ENCODE measurements at places on chromosomes 12 and 14.

DNA sequence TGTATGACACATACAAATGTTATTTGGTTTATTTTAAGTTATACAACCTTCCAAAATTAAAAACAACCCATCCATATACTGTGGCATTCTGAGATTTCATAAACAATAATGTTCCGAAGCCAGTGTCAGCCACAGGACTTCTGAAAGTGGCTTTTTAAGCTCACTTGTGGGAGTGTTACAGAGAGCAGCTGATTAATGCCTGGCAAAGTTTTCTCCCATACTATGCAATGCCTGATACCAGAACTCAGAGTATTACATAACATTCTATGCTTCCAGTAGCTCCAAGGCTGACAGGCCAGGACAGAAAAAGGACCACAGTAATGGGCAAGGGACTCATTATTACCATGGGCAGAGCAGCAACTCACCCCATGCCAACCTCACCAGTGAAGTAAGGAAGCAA, 29.3 kb downstream of the NELL2 start:
- no peak for DNase-seq

DNA sequence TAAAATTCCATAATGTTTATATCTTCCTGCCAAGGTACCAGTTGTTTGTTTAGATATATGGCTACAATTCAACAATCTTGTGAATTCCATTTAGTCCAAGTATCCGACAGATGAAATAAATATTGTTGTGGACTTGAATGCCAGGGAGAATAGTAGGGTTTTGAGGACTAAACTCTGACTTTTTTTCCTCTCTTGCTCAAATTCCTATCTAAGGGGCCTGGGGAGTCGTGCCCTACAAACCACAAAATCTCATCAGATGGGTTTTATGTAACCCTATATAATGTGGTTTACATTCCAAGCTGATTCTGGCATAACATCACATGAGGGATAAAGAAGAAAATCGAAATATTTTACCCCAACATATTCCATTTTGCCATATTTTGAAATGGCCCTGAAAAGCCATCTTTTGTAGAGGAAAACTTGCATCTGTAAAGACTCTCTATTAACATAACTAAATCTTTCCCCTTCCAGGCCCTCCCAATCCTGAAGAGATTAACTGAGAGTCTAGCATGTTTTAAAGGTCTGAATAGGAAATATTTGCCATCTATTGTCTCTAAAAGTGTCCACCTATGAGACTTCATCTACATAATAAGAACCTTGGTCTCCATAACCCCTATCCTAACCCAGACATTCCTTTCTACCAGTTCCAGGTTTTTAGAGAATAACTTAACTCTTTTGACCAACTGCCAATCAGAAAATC, 184.7 kb upstream of the KITLG start:
- no peak for DNase-seq

DNA sequence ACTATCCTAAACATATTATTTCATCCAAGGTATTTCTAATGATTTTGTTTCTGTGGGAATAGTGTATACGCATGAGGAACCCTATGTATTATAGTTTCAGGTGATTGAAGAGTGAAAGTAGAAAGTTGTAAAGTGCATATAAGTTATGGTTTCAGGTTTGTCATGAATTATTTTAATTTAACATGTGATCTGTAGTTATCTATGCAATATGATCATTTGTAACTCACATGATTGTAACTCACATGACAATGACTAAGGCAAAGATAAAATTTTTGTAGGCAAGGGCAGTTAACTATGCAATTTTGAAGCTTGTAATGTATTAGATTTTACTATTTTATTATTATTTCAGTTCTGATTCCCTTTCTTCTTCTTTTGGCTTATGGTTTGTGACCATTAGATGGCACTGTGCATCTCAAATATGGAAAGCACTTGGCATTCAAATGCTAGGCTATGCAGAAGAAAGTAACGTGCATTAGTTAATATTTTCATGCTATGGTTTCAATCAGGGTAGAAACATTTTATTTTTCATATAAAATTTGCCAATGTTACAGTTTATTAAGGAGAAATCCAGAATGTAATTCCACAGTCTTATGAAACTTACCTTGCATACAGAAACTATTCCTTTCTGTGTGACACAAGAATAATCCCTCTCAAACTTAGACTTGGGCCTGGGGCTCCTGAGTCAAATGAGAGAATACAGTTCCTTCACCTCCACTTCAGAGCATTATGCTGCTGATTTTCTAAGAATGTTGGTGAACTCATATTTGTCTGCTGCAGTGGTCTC, 15.8 kb upstream of the TMEM30B start:
- no peak for DNase-seq

DNA sequence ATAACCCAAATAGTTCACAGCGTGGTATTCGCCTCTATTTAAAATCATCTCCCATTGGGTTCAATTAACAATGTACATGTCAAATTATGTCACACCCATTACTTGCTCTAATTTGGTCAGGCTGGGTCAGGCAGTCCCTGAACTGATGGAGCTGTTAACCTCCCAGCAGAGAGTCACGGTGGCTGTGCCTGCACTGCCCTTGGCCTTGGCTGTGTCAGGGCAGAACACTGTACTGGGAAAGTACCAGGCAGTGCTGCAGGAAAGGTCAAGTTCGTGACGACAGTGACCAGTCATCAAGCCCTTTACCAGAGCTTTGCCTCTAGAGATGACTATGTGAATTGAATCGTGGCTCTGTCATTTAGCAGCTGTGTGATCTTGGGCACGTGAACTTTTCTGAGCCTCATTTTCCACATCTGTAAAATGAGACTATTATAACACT, 100.0 kb downstream of the ARF6 start:
- DNase-seq = no peak

GRCh38 chr12:43333644-43334043, 218.4 kb downstream of the ADAMTS20 start:
- no peak for DNase-seq

- no peak for DNase-seq
Observed at GRCh38 chr12:32205731-32206130, 99.1 kb downstream of the BICD1 start.

- no peak for DNase-seq
Observed at GRCh38 chr12:85855305-85855704, 18.8 kb upstream of the NTS start.

- no peak for DNase-seq
Observed at GRCh38 chr14:27688841-27689444, 1077.6 kb upstream of the FOXG1 start.

GRCh38 chr12:86145156-86145555, 111.0 kb downstream of the MGAT4C start:
- no peak for DNase-seq

DNA sequence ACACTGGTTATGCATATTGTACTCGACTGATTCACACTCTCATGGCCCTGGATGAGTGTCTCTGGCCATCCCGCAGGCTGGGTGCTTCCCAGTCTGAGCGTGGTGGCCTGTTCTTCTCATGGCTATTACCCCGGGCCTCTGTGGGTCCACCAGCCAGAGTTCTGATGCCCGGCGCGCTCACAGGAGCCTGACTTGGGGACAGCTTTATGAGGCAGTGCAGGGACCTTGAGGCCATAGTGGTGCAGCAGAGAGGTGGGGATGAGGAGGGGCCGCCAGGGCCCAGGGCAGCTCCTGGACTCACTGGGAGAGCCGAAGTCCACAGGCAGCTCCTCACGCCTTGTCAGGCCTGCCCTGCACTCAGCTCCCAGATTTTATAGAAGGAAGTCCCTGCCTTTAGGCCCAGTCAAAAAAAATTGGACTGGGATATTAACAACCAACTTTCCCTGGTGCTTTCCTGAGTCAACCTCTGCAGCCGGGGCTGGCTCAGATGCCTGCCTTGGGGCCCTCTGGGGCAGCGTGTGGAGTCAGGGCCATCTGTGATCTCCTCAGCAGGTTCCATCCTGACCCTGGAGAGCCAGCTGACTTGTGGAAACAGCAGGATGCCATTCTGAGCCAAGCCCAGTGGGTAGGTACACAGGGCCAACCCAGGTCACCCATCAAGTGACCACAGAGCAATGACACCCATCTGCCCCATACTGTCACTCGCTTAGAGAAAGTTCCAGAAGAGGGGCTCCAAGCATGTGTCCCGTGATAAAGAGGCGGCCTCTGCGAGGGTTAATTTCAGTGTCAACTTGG, 89.4 kb upstream of the DIO3 start:
- no peak for DNase-seq

DNA sequence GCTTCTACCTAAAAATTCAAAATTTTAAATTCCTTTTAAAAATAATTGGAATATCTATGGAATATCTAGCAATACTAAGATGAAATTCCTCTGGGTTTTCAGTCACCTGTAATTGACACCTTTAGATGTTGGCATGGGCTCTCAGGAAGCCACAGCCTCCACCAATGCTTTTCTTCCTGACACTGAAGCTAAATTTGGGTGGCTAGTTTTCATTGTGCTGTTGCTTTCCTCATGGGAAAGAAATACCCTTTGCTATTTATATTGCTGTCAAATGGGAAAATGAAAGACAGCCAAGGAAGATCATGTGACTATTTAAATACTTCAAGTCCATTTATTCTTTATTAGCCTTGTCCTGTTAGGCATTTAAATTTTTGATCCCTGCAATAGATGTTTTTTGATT, 313.0 kb downstream of the NAV3 start:
- DNase-seq = no peak

Measured in NCI-H187 (cell line).